Renal cortex interstitium (tissue), 15 donors: ENCODE measurements at places on chromosomes 7 and 10. TPM values are rescaled to one million over a fixed set of nuclear protein-coding genes. Genes with fewer than 3 reads are reported as not detected.
A peak's percentile ranks its signal among the peaks of the same experiment; 100 is the strongest.

GRCh38 chr7:157310676-157311185 lies 26.1 kb upstream of the DNAJB6 start:
- no peak for DNase-seq

DNA sequence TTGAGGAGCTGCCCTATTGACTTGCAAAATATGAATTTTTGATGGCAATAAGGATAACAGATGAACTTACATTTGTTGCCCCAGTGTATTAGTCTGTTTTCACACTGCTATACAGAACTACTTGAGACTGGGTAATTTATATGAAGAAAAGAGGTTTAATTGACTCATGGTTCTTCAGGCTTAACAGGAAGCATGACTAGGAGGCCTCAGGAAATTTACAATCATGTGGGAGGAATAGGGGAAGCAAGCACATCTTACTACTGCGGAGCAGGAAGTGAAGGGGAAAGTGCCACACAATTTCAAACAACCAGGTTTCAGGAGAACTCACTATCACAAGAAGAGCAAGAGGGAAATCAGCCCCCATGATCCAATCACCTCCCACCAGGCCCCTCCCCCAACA lies 57.9 kb downstream of the ZNF22 start:
- DNase-seq = no peak

- no peak for DNase-seq
These were observed 349.0 kb upstream of the MTPN start for GRCh38 chr7:136326045-136326609.

GRCh38 chr7:92343714-92344113 lies 97.9 kb downstream of the ANKIB1 start:
- no peak for DNase-seq

GRCh38 chr7:68192941-68193340 lies 1196.3 kb downstream of the TYW1 start:
- no peak for DNase-seq

DNA sequence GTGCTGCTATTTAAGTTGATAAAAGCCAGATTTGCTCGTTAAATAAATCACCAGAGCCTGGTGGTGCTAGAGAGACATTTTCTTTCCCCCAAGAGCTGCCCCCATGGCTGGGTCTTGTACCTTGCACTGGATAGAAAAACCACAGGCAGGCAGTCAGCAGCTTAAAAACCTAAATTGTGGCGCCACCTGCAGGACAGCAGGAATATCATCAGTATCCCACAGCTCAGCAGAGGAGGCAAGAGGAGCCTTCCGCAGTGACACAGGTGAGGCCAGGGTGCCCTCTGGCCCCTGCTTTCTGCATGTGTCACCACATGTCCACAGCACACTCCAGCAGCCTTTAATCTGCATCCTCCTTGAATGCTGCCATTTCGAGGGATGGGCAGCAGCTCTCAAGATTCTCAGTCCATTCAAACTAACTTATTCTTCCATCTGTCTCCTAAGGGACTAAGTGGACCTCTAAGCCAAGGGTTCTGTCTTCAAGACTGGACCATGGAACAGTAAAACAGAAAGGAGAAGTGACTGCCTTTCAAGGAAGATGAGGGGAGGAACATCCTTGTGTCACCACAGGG lies 4.5 kb upstream of the PLXNA4 start:
- DNase-seq = no peak

DNA sequence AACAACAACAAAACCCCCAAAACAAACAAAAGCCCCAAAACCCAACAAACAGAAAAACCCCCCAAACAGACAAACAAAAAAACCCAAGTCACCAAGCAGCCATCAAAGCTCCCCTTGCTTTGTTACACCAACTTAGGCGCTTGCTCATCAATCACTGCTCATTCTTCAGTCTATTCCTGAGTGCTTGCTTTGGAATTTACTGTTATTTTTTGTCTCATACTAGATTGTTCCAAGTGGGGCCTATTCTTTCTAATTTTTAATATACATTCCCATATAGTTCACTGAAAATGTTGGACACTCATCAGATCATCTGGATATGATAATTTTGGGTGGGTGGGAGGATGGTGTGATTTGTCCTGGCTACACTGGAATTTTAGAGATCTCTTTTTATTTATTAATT lies 126.0 kb upstream of the JCAD start:
- no peak for DNase-seq

- DNase-seq = no peak
These were observed 213.6 kb upstream of the TBX20 start for GRCh38 chr7:35467456-35467978.

GRCh38 chr10:60309371-60309770 lies 80.3 kb downstream of the ANK3 start:
- no peak for DNase-seq

GRCh38 chr10:132149271-132149670 lies 37.5 kb upstream of the DPYSL4 start:
- DNase-seq = no peak

GRCh38 chr10:125880719-125881118 lies 373 bp downstream of the DHX32 start:
- no peak for DNase-seq

GRCh38 chr7:32462977-32463376 lies 27.2 kb downstream of the LSM5 start:
- no peak for DNase-seq

DNA sequence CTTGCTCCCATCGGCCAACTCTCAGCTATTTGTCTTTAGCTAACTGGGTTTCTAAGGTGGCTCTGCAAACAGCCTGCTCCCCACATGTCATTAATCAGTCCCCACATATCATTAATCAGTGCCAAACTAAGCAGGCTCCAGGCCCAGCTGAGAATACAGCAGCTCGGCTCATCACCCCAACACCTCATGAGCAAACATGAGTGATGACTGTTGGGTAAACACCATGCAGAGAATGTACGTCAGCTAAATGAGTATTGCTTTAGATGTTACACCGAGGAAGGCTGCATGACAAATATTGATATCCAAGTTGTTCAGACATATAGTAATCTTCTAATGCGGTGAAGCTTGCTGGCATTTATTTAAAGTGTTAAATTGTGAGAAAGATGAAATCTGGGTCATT lies 187.5 kb upstream of the AOAH start:
- no peak for DNase-seq

DNA sequence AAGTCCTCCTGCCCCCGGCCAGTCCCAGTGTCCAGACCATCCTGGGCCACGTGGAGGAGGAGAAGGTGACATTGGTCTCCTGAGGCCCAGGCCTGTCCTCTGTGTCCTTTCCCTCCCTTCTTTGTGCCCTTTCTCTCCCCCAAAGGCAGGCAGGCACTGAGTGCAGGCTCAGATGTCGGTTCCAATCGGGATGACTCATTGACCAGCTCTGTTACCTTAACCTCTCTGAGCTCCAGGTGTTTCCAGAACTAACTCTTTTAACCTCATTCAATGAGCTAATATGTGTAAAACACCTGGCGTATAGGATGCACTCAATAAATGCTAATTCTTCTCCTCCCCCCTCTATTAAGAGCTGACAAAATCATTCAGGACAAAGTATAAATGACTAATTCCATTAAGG lies 25.7 kb downstream of the MACROH2A2 start:
- no peak for DNase-seq

GRCh38 chr7:39509912-39510311 lies 56.3 kb upstream of the YAE1 start:
- no peak for DNase-seq

DNA sequence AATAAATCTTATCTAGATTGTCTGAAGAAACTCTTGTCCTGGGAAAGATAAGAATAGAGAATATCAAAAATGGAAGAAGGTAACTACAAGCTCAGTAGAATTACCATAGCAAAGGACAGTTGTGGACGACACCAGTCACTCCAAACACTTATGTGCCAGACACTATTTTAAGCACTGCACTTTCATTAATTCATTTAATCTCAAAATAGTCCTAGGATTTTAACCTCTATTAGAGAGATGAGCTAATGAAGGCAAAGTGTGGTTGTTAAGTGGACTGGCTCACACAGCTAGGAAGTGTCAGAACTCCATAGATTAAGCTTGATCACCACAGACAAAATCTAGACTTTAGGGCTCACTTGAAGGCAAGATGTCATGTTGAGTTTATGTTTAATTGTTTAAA lies 168.9 kb downstream of the CDC14C start:
- DNase-seq = no peak

- no peak for DNase-seq
These were observed 588.6 kb upstream of the LRRTM3 start for GRCh38 chr10:66337211-66337610.

DNA sequence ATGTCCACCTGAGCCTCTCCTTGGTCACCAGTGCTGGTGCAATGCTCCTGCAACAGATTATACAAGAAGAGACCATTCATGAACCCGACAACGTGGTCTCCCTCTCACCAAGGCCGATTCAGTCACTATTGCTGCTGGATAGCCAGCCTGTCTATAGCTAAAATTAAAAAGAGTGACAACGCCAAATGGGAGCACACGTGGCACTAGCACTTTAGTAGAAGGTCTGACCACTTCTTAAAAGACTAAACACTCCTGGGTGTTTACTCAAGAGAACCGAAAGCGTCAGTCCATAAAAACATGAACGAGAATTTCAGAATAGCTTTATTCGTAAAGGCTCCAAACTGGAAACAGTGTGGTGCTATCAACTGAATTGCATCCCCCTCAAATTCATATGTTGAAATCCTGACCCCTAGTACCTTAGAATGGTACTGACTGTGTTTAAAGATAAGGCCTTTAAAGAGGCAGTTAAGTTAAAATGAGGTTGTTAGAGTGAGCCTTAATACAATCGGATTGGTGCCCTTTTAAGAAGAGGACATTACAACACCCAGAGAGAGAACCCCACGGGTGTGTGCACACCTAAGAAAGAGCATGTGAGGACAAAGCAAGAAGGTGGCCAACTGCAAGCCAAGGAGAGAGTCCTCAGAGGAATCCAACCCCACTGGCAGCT lies 4.4 kb upstream of the GALNTL5 start:
- no peak for DNase-seq

GRCh38 chr10:86344714-86345161 lies 21.9 kb downstream of the GRID1 start:
- DNase-seq = no peak

DNA sequence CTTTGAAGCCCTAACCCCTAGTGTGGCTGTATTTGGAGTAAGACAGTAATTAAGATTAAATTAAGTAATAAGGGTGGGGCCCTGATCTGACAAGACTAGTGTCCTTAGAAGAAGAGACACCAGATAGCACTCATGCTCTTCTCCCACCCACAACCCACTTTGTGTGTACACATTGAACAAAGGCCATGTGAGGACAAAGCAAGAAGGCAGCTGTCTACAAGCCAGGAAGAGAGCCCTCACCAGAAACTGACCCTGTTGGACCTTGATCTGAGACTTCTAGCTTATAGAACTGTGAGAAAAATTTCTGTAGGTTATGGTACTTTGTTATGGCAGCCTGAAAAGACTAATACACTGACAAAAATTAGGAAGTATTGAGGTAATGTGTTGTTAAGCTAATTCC lies 59.8 kb downstream of the ZFAND4 start:
- DNase-seq = no peak

DNA sequence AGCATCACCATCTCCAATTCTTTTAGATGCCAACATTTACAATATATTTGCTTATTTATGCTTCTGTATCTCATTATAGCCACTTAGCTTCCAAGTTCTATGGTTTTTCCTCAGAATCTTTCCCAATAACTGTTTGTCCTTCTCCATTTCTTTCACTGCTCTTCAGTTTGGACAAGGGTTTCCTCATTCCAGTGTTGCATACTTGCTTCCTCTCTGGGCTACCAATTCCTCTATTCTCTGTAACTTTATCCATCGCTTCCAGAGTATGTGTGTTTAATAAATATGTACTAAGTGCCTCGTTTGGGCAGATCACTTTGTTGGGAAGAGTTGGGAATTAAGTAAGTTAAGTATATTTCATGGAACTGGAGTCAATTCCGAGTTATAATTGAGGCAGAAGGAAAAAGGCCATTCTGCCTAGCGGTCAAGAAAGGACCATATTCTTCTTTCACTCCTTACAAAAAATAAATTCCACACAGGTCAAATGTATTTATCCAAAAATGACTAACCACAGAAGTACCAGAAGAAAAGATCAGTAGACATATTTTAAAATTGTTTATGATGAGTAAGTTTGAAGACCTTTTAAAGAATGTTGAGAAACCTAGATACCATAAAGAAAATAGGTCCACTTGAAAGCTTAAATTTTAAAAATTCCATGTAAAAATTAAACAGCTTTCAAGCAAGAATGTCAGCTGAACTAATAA lies 10.8 kb downstream of the STAMBPL1 start:
- no peak for DNase-seq

GRCh38 chr7:4820405-4820966 lies 41.3 kb downstream of the PAPOLB start:
- DNase-seq = no peak

- no peak for DNase-seq
These were observed 241.4 kb upstream of the PODXL start for GRCh38 chr7:131797841-131798240.

- DNase-seq = no peak
These were observed 147.9 kb upstream of the EGR2 start for GRCh38 chr10:62964026-62964425.

- DNase-seq = no peak
These were observed 51.8 kb upstream of the SUN1 start for GRCh38 chr7:780516-780915.

GRCh38 chr7:151248346-151249033 lies at the start of gene SMARCD3:
Gene SMARCD3, minus strand, starts transcription at chr7:151248694. Its CDS starts 132 bp downstream, at chr7:151248562.
- peak; percentile 73 for DNase-seq

DNA sequence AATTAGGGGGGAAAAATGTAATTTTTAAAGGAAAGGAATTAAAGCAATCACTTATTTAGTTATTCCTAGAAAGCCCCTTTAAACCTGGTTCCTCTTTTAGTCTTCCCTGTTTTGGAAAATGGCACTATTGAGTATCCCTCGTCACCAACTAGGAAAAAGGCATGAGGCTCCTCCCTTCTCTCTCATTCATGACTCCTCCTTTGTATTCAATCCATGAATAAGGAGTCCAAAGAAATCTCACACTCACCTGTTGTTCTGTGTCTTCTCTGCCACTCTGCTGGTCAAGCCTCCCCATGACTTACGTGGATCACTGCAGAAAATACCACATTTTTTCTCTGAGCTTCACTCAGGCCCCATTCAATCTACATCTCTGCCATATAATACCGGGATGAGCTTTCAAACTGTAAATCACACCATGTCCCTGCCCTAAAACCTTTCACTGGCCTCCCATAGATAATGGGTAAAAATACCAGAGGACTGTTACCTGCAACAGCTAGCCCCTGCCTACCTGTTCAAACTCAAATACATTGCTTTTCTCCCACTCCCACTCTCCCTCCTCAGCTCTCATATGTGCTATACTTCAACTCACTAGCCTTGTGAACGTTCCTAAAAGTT lies 5.5 kb upstream of the VWDE start:
- no peak for DNase-seq

- no peak for DNase-seq
These were observed 4.0 kb upstream of the PANK1 start for GRCh38 chr10:89649051-89649450.

The PDZD8 gene
- 41.1 TPM for polyA plus RNA-seq

The SEMA3A gene
- 10.8 TPM for polyA plus RNA-seq

The LIPN gene
- not detected for polyA plus RNA-seq

The PRPF18 gene
- polyA plus RNA-seq = 28.9 TPM

The ENTPD1 gene
- 19.8 TPM for polyA plus RNA-seq

The HPSE2 gene
- polyA plus RNA-seq = 0.92 TPM

The HKDC1 gene
- polyA plus RNA-seq = 15.3 TPM

The LRRC18 gene
- 0.24 TPM for polyA plus RNA-seq

The LRIT1 gene
- polyA plus RNA-seq = not detected

The PAX4 gene
- not detected for polyA plus RNA-seq

The PI4K2A gene
- polyA plus RNA-seq = 20.8 TPM

The CFAP58 gene
- 0.33 TPM for polyA plus RNA-seq

The INA gene
- polyA plus RNA-seq = 0.64 TPM

The AASS gene
- polyA plus RNA-seq = 41.8 TPM

The ASB13 gene
- polyA plus RNA-seq = 24.2 TPM

The GNAT3 gene
- not detected for polyA plus RNA-seq

The CPA2 gene
- polyA plus RNA-seq = 0.28 TPM
